ENCODE measurements at places on chromosomes 4 and X.

DNA sequence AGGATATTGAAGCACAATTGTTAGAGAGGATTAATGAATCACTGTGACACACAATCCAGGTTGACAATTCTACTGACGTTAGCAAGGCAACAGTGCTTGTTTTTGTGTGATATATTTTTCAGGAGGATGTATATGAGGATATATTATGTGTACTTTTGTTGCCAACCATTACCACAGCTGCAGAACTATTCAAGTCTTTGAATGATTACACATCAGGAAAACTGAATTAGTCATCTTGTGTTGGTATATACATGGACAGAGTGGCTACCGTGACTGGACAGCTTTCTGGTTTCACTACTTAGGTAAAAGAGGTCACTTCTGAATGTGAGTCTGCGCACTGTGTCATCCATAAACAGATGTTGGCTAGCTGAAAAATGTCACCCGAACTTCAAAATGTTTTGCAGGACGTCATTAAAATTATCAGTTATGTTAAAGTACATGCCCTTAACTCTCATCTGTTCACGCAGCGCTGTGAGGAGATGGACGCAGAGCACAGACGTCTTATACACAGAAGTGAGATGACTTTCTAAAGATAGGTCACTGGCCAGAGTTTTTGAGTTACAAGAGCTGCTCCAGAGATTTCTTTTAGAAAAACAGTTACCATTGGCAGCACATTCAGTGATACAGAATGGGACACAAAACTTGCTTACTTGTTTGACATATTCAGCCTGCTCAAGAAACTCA lies 69.0 kb downstream of the MRPL1 start:
- DNase-seq: peak; percentile 81

DNA sequence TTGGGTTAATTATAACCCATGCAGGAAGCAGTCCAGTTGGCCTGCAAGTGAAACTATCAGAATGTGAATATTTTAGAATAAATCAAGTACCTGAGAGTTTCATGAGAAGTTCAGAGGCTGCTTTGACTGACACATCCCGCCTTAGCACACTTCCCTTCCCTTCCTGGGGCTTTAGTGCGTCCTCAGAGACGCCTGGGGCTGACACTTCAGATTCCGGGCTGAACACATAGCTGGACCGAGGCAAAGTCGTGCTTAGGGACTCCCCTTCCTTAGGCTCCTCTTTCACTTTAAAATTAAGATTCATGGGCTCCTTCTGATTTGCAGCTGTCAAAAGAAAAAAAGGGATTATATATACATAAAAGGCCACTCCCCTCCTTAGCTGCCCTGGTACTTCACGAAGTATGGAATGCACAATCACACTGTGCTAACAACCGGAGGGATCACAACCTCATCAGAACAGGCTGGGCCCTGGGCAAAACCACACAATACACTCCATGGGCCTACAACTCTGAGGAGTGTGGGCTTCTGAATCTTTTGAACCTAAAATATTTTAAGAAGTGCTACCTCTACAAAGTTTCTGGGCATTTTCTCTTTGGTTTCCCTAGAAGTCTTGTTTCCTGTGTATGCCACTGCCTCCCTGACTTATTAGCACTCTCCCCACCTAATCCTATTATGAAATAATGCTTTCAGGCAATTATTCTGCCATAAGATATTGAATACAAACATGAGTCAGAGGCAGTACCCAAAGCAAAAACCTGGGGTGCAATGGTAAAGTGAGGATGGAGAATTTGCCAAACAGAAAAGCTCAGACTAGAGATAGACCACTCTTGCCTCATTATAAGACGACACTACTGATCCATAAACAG lies 68.2 kb downstream of the ZNF827 start:
- no peak for DNase-seq

DNA sequence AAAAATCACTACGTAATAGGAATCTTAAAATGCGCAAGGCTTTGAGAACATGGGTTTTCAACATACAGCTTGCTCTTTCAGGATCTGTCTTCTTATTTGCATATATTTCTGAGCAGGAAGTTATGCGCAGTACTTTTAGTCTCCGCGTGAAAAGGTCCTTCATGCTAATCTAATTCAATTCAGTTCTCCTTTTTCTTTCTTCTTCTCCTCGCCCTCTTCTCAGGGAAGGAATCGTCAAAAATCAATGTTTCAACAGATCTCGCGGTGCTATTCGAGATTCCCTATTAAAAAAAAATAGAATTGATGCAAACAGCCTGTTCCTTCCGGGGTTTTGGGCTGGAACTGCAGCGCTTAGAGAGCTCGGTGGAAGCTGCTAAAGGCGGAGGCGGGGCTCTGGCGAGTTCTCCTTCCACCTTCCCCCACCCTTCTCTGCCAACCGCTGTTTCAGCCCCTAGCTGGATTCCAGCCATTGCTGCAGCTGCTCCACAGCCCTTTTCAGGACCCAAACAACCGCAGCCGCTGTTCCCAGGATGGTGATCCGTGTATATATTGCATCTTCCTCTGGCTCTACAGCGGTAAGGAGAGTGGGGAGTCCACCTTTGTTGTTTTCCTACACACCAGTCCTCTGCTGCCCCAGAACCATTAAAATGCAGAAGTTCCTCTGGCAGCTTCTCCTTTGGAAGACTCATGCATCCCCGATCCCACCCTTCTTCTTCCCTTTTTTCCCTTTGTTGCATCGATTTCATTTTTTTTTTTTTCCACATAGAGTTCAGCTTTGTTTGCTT lies at the start of the genes HMGN5 and SH3BGRL:
HMGN5 (minus strand) TSS at position 243 of the 785 bp plus-strand sequence. CDS start 80,364 bp downstream, outside the sequence.
SH3BGRL (plus strand) TSS at position 432 of the 785 bp plus-strand sequence; CDS start at position 531, 99 bp downstream.
- peak; percentile 88 for DNase-seq

DNA sequence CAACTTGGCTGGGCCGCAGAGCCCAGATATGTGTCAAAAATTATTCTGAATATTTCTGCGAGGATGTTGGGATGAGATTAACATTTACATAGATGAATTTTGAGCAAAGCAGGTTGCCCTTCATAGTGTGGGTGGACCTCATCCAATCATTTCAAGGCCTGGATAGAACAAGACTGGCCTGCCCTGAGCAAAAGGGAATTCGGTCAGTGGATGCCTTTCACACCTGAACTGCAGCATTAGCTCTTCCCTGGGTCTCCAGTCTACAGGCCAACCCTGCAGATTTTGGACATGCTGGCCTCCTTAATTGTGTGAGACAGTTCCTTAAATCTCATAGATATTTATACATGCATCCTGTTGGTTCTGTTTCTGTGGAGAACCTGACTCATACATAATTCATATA lies 32.4 kb upstream of the SLC10A4 start:
- no peak for DNase-seq

GRCh38 chr4:123083646-123084045 lies 161.2 kb upstream of the NUDT6 start:
- DNase-seq: no peak

DNA sequence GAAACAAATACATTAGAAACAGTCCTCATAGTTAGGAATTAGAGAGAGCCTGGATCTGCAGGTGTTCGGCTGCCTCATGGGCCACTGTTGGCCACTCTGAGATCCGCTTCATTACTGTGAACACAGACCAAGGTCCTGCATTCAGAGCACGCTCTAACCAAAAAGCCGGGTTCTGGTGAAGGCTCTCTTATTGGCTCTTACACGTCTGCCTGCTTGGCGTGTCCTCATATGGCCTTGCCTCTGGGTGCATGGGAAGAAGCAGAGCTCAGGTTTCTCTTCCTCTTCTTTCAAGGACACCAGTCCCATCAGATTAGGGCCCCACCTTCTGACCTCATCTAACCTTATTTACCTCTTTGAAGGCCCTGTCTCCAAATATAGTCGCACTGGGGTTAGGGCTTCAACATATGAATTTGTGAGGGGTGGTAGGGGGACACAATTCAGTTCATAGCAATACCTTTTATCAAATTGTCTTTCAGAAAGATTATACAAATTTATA lies 37.1 kb upstream of the ELF2 start:
- DNase-seq: peak; percentile 20

- DNase-seq: no peak
Measured at GRCh38 chr4:66923081-66923865, 622.0 kb downstream of the CENPC start.
